ENCODE measurements at places on chromosomes 5 and 9.

- DNase-seq = no peak
These were observed 8.8 kb upstream of the NHP2 start for GRCh38 chr5:178162481-178162880.

- DNase-seq = no peak
These were observed 7.3 kb downstream of the FBP2 start for GRCh38 chr9:94586316-94586715.

GRCh38 chr9:17328331-17328730, 193.5 kb downstream of the CNTLN start:
- DNase-seq = no peak

- DNase-seq = no peak
These were observed 757 bp downstream of the ANKRD34B start for GRCh38 chr5:80569086-80569960.

DNA sequence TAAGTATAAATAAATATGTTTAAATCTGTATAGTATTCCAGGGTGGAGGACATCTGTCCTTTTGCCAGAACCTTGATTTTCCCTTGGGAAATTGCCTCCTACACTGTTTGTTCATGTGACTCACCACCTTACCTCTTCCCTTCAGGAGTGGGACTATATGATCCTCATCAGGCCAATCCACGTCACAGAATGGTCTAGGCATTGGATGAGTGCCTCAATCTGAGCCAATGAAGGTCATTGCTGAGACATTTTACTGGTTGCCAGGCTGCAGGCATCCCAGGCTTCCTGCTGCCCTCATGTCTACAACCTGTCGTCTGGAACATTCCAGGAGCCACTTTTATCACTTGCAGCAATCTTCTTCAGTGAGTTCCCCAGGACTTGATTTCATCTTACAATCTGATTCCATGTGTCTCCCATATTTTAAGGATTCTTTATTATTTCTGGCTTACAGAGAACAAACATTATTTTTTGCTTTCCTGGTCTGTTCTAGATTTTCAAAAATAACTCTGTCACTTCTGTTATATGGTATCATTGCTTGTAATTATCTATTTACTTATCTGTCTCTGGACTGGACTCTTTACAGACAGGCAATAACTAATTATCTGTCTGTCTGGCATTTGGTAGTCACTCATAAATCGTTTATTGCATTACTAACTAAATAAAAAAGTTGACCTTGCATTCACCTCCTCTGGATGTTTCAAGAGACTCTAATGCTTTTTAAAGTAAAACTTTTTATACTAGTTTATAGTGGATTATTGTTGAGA, 107.3 kb upstream of the APC start:
- DNase-seq = no peak
